ENCODE measurements at places on chromosomes 13 and 19. TPM values are rescaled to one million over a fixed set of nuclear protein-coding genes. Genes with fewer than 3 reads are reported as not detected.

Gene KLF12
- 19.6 TPM for total RNA-seq

- DNase-seq: no peak
These were observed 5.6 kb upstream of the ARRDC2 start for GRCh38 chr19:18002347-18002850.

GRCh38 chr19:10102787-10103236 is 334 bp upstream of the ANGPTL6 start:
- DNase-seq: peak; percentile 64

- no peak for DNase-seq
These were observed 4.2 kb downstream of the NEK3 start for GRCh38 chr13:52155177-52155576.

Gene MCF2L
- not detected for total RNA-seq

- no peak for DNase-seq
These were observed 16.6 kb downstream of the RFX1 start for GRCh38 chr19:13989487-13989886.

DNA sequence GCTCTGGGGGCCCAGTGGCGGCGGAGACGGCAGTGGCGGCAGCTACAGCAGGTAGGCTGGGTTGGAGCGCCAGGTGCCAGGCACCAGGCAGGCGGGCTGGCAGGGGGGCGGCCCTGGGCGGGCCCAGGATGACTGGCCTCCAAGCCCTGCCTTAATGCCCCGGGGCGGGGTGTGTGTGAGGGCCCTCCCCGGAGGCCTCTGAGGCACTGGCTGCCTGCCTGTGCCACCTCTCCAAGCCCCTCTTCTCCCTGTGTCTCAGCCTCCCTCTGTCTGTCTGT is at the start of gene KLK11:
KLK11 (minus strand) TSS at position 63 of the 278 bp plus-strand sequence. CDS start 985 bp downstream, outside the sequence.
- no peak for DNase-seq

DNA sequence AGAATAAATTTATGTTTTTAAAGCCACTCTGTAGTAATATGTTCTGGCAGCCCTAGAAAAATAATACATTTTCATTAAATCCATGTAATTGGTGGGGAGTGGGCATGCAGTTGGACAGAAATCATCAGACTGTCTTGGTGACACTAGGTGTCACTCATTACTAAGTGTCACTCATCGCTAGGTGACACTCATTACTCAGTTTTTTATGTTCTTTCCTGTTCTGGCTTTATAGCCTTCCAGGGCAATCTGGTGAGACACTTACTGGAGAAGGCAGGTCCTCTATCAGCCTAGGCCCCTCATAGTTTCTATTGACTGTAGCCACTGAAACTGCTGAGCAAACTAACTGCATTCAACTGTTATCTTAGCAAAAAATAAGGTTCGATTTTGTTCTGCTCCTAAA is 542.1 kb downstream of the SLITRK1 start:
- DNase-seq: no peak

GRCh38 chr13:73810647-73811046 is 323.6 kb downstream of the KLF12 start:
- DNase-seq: no peak

DNA sequence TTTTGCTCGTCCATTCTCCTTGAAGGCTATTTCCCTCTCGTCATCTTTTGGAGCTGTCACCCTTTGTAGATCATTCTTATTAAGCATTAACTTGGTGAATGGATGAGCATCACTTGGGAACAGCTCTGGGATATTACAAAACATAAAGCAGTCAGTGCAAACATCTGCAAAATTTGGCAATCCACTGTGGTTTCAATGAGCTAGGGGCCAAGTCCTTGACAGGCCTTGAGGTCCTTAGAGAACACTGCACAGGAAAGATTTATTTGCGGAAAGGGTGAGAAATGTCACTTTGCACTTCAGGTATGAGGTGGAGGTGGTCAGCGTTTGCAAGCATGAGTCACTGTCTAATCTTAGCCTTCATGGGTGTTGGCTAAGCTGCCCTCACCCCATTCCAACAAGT is 239.7 kb upstream of the MAB21L1 start:
- no peak for DNase-seq
